Stimulated activated CD8-positive, alpha-beta memory T cell treated with anti-CD3 and anti-CD28 coated beads, Interleukin-2, amount 100 ng/mL, for 1 hour (primary cell): ENCODE measurements at places on chromosomes 5 and 9.

GRCh38 chr5:33507426-33507825 lies 66.7 kb downstream of the TARS1 start:
- no peak for DNase-seq

DNA sequence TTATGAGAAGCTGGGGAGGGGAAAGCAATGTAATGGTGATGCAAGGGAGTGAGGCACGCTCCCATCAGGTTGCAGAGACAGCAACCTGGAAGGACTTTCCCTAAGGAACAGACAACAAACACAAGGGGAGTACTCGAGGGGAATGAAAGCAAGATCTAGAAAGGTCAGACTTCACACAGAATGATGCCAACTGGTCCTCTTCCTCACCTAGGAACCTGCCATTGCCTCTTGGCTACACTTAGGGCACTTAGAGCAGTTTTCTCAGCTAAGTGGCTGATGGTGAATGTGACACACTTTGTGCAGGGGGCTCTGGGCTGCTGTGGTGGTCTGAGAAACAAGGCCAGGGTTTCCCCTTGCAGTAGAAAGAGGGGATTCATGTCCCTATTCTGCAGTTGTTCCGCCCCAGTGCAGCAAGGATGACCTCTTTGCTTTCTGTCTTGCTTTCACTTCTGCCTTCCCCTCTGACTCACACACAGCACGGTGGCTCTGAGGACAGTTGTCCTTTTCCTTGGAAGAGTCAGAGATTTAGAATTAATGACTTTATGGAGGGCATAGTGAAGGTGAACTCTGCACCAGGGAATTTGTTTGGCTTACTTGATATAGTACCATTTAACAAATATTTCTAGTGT lies 394.0 kb upstream of the KLF4 start:
- no peak for DNase-seq

- DNase-seq = no peak
Observed at GRCh38 chr5:161544350-161544765, 2.2 kb downstream of the GABRB2 start.

DNA sequence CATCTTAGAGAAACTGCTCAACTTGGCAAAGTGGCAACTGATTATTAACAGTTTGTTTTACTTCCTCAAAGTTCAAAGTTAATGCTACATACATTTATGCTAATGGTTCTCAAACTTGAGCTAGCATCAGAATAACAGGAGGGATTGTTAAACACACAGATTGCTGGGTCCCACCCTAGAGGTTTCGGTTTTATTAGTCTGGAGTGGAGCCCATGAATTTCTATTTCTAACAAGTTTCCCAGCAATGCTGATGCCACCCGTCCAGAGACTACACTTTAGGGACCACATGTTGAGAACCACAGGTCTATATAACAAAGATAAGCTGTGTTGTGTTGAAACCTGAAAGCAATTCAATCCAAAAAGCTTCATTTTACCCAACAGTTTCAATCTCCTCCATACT lies 95.3 kb downstream of the FBXW11 start:
- DNase-seq = no peak

DNA sequence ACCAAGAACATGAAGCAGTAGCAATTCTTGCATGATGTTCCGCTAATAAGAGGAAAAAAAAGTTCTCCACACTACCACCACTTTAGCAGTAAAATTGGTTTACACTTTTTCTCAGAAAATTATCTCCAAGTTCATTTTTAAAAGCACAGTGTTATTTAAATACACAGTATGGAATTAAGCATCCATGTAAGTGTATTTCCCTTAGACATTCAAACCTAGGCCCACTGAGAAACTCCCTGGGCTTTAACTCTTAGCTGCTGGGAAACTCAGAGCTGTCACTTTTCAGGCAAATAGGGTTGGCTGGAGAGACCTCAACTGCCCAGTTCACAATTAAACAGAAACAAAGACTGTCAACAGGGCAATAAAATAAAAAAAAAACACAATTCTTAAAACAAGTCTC lies 2.7 kb downstream of the GNAQ start:
- DNase-seq = no peak

GRCh38 chr5:171595401-171595800 lies 176.0 kb downstream of the FGF18 start:
- DNase-seq = no peak

DNA sequence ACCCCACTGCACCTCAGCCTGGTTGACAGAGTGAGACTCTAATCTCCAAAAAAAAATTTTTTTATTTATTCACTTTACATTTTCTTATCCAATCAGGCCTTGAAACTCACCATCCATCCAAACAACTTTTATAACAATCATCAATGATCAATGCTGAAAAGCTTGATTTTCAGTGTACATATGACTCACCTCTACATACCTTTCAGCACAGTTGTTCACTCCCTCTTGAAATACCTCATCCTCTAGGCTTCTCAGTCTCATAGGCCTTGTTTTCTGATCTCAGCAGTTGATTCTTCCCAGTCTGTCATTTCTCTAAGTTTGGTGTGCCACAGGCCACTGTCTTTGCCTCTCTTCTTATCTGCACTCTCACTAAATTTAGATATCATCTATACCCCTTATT lies 36.2 kb downstream of the GRIN3A start:
- DNase-seq = no peak
